ENCODE measurements at places on chromosomes 11 and 22.

DNA sequence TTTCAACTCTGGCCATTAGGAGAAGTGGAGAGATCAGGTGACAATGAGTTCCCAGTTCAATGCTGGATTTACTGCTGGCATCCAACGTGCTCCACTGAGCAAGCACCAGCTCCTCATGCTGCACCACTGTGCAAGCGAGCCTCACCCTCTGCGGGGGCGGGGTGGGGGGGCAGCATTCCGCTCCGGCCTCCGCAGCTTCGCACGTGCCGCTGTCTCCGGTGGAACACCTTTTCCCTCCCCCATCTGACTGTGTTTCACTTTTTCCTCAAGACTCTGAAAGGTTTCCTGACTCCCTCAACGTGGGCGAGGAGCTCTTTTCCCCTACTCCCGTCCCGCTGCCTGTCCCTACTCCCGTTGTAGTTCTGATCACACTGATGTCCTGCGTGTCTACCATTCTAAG, 835 bp upstream of the RHOD start:
- no peak for DNase-seq

- no peak for DNase-seq
These were observed 19.6 kb downstream of the ELP4 start for GRCh38 chr11:31529189-31529588.

GRCh38 chr22:48640890-48641841, 1186.5 kb downstream of the BRD1 start:
- no peak for DNase-seq

DNA sequence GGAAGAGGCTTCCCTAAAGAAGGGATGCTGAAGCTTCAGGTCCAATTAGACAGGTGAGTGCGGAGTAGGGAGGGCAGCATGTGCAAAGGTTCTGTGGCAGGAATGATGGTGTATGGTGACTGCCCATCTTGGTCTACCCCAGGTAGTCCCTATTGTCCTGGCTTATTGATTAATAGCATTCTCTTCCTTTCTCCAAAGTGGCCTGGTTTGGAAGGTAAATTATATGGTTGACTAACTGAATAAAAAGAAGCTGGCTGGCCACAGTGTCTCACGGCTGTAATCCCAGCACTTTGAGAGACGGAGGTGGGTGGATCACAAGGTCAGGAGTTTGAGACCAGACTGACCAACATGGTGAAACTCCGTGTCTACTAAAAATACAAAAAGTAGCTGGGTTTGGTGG, 230.5 kb downstream of the MIAT start:
- DNase-seq: no peak

- DNase-seq: no peak
These were observed 846 bp upstream of the NRGN start for GRCh38 chr11:124738713-124739478.

DNA sequence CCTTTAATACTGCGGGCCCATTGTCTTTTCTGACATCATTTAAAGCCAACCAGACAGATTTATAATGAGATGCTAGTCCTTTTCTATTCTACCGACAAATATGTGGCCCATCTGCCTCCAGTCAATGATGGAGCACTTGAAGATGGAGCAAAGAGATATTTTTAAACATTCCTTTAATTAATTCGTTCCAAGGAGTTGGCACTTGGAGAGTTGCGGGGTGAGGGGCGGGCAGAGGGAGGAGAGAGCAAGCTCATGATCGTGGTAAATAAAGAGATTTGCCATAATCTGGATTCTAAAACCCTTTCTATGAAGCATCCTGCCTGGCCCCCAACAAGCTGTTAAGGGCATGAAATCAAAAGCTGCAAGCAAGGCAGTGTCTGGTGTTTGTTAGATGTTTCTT, 5.0 kb downstream of the SLC1A2 start:
- DNase-seq: no peak

GRCh38 chr11:7591987-7592386, 78.2 kb downstream of the PPFIBP2 start:
- no peak for DNase-seq

DNA sequence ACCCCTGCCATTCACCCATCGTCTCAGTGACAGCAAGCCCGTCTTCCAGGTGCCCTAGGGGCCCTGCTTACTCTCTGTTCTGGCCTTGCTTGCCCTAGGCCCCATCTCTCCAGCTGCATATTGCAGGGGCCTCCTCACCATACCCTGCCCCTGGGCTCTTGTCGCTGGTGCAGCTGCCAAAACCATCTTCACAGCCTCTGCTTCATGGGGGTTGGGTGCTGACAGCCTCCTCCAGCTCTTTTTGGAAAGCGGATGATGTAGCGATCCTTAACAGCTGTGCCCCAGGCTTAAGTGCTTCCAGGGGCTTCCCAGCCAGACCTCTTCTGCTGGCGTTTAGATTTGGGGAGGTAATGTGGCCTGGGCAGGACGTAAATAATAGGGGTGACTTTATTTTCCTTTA, 61.2 kb upstream of the SUSD2 start:
- DNase-seq: no peak

- DNase-seq: no peak
These were observed 93.7 kb upstream of the SPON1 start for GRCh38 chr11:13868710-13869397.

GRCh38 chr11:778976-779954, 2.0 kb upstream of the GATD1 start:
- DNase-seq: no peak

- no peak for DNase-seq
These were observed 10.5 kb downstream of the ELFN2 start for GRCh38 chr22:37416827-37417226.

- DNase-seq: peak; percentile 61
These were observed 2.6 kb downstream of the PATZ1 start for GRCh38 chr22:31343235-31344191.

- no peak for DNase-seq
These were observed 56.0 kb downstream of the ACER3 start for GRCh38 chr11:76916712-76917111.

- no peak for DNase-seq
These were observed 365.0 kb downstream of the MN1 start for GRCh38 chr22:27436591-27436990.

GRCh38 chr11:3867209-3868091, 12.0 kb downstream of the STIM1 start:
- DNase-seq: no peak

DNA sequence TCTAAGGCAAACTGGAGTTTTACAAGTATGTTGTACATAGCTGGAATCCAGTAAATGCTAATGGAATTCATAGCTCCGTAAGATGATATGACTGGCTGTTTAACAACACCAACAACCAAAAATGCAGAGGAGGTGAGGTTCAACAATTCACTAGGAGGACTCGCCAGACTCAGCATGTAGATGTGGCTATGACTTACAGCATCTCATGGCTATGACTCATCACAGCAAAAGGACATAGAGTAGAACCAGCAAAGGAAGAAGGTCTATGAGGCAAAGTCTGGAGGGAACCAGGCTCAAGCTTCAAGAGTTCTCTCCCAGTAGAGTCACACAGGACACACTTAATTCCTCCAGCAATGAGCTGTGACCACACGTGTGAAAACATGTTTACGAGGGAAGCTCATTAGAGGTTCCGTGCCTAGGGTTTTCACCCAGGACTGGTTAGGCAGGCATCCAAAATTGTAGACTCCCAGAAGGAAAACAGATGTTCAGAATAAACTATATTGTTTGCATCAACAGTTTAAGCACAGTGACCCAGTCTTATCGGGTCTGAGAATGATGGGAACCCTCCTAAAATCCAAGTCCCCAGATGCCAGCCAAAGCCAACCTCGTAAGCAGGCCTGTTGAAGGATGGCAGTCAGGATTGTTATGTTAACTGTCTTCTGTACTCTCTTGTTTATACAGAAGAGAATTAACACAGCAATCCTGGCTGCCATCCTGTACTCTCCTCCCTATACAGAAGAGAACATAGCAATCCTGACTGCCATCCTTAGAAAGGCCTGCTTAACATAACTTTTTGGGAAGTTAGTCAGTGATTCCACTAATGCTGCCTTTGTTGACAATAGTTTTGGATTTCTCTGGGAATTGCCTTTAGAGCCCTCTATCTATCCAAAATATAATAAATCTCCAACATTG, 116.6 kb downstream of the LARGE1 start:
- DNase-seq: no peak

GRCh38 chr22:25039754-25040153, 87.2 kb downstream of the KIAA1671 start:
- no peak for DNase-seq

- no peak for DNase-seq
These were observed 127.0 kb upstream of the SNX19 start for GRCh38 chr11:131043251-131043650.

DNA sequence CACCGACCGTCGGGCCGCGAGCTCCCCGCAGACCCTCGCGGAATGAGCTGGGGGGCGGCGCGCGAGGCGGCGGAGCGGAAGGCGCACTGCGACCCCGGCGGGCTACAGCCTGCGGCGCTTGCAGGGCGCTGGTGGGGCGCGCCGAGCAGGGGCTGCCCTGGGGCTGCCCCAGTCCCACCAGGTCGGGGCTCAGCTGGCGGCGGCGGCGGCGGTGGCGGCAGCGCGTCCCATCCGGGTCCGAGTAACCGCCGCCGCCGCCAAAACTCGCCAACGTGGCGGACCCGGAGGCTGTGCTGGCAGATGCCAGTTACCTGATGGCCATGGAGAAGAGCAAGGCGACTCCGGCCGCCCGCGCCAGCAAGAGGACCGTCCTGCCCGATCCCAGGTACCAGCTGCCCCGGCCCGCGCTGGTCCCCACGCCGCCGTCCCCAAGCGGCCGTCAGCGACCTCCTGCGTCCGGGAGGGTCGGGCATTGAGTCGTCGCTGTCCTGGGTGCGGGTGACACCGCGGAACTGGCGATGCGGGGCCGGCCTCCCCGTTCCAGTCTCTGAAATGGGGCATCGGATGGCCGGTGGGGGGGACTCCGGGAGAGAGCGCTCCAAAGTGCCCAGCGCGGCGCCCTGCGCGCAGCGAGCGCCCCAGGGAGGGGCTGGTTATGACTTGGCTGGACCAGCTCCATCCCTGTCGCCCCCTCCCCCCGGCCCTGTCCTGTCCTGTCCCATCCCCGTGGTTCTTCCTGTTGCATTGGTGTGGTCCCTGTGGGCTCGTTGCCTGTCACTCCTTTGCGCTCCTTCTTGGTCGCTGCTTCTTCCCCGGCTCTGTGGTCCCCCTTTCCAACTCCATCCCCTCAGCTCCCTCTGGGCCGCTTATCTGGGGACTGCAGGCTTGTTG, 63.5 kb downstream of the CRYBB2 start:
- DNase-seq: no peak

DNA sequence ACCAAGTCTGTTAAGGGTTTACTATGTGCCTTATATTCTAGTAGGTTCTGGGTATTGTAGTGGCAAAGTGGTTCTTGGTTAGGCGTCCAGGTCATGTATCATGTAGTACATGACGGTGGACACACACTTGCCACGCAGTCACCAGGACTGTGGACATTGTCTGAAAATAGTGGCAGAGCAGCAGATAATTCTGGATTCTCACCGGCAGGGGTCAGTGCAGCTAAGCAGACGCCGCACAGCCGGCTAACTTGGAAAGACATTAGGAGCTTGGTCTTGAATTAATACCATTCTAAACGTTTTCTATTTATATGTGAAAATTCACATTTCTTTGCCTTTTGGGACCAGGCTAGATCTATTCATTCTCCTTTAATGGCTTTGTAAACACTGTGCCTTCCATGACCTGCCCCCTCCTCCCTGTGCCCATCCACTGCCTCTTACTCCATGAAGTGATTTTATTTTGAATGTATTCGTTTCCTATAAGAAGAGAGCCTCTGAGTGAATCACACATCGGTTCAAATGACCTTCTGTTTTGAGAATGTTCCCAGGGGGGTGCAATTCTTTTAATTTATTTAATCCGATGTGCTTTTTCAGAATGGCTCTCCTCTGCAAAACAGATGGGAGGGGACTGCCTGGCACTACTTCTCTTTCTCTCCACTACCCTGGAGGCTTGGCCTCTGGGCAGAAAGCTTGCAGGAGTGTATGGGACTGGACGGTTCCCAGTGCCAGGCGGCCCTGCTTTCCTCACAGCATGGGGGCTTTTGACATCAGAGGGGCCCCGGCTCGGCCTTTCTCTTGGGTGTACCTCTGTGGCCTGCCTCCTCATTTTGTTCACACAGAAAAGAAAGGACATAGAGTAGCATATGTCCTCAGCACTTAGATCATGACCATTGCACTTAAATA, 378.0 kb downstream of the NTM start:
- DNase-seq: no peak

DNA sequence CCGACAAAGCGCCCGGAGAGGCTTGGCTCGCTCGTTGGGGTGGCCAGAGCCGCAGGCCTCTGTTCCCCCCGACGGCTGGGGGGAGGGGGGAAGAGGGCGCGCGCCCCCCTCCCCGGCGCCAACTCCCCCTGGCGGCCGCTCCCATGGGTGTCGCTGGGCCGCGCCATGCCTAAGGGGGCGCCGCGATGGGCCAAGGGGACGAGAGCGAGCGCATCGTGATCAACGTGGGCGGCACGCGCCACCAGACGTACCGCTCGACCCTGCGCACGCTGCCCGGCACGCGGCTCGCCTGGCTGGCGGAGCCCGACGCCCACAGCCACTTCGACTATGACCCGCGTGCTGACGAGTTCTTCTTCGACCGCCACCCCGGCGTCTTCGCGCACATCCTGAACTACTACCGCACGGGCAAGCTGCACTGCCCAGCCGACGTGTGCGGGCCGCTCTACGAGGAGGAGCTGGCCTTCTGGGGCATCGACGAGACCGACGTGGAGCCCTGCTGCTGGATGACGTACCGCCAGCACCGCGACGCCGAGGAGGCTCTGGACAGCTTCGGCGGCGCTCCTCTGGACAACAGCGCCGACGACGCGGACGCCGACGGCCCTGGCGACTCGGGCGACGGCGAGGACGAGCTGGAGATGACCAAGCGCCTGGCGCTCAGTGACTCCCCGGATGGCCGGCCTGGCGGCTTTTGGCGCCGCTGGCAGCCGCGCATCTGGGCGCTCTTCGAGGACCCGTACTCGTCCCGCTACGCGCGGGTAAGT, 1.4 kb downstream of the KCNC1 start:
- no peak for DNase-seq

GRCh38 chr11:28346209-28346608, 238.0 kb downstream of the METTL15 start:
- no peak for DNase-seq

DNA sequence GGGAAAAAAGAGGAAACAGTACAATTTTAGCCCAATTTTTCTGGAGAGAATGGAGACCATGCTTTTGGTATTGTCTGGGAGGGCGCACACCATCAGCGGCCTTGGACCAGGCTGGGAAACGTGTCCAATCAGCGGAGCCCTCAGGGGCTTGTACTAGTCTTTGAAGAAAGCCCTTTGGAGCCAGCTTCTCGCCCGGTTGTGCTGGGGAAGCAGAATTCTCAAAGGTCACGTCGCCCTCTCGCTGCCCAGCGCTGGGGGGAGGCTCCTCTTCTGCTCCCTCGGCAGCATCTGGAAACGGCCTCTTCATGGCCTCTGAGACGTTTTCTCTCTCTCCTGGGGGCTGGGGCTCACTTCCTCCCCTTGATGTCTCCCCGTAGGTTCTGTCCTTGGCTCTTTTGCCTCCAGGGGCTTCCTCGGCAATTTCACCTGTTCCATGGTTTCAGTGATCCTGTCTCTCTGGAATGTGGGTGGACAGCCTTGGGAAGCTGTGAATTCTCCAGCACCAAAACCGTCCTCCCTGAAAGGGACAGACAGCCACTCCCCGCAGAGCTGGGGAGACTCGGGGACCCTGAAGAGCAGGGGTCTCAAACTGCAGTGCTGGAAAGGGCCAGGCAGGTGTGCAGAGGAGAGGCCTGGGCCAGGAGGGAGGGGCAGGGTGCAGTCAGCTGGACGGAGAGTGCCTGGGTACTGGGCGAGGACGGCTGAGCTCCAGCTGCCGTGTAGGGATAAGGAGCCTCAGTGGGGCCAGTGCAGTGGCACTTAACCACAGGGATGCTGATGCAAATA, 80.2 kb downstream of the RPS6KA4 start:
- no peak for DNase-seq
